ENCODE measurements at places on chromosomes 2 and 18.
A peak's percentile ranks its signal among the peaks of the same experiment; 100 is the strongest.

GRCh38 chr2:108965540-108966289 is 23.3 kb downstream of the EDAR start:
- no peak for DNase-seq

DNA sequence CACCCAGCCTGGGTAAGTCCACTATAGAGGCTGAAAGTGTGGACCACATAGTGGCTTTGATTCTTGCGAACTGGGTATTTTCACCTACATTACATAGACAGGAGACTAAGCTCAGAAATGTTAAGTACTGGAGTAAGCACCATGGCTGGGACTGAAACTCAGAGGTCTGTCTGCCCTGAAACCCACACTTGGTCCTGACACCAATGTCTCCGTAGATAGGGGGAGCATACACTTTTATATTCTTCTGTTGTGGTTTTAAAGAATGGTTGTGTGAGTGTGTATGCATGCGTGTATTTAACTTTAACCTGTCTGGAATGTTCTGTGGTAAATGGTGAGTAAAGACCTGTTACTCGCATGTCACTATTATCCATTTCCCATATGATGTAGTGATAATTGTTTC is 10.3 kb upstream of the NPPC start:
- no peak for DNase-seq

GRCh38 chr2:126902152-126902835 is 3.6 kb downstream of the TEX51 start:
- no peak for DNase-seq

GRCh38 chr2:55875434-55876135 is 48.0 kb downstream of the EFEMP1 start:
- DNase-seq, result no peak

GRCh38 chr2:145323512-145323911 is 803.6 kb upstream of the ZEB2 start:
- no peak for DNase-seq

DNA sequence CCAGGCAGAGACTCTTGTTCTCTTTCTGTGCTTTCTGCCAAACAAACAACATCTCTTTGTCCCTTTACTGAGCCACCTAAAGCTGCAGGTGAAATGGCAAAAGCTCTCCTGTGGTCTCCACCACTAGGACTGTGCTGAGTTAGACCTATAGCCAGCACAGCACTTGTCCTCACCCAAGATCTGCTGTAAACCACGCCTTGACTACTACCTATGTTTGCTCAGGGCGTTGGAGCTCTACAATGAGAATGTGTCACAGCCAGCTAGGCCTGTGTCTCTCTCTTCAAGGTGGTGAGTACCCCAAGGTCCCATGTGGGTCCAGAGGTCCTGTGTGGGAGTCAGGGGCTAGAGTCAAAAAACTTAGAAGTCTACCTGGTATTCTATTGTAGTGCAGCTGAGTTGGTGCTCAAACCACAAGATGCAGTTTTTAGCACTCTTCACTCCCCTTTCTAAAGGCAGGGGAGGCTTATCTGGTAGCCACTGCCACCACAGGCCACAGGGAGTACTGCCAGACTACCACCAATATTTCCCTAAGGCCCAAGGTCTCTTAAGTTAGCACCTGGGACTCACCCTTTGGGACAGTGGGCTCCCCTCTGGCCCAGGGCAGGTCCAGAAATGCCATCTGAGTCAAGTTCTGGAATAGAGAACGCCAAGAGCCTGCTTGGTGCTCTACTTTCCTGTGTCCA is 96.8 kb upstream of the RPRM start:
- DNase-seq, result peak; percentile 5

GRCh38 chr2:190792956-190793888 is 87.4 kb upstream of the GLS start:
- no peak for DNase-seq

GRCh38 chr18:61669320-61669719 is 223.5 kb downstream of the RNF152 start:
- DNase-seq, result no peak

GRCh38 chr2:27843992-27844391 is 46.2 kb downstream of the RBKS start:
- DNase-seq, result no peak

- DNase-seq, result no peak
These were observed 9.8 kb downstream of the TRAK2 start for GRCh38 chr2:201441409-201441808.

DNA sequence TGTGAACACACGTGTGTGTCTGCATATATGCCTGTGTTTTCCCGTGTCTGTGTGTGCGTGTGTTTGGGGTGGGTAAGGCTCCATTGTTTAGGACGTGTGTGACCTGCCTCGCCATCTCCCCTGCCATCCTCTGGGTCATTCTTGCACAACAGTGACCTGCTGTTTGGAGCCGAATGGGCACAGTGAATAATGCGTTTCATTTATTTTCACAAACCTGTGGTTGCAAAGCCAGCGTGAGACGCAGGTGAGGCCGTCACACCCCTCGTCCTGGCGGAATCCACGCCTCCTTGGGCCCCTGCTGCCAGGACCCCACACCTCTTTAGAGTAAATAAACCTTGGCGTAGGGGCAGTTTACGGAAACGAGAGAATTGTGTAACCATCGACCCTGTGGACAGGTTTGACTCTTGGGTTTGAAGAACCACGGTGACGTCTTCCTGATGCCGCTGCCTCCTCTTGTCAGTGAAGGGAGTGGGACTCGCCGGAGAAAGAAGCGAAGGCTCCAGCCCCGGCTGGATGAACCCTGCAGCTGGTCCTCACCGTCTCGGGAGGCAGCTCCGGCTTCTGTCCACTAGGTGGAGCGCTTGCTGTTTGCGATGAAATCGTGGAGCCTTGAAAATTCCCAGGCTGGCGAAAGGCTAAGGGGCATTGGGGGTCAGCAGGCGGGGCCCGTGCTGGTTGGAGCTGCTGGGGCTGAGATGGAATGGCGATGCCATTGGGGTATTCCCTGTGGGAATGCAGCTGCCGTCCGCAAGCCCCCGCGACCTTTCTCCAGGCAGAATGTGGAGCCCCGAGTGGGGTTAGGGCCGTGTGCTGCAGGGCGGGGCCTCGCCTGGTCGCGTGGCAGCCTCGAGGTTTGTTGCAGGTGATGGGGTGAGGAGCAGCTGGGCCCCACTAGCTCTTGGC is 81.1 kb downstream of the RTP5 start:
- DNase-seq, result no peak

Data from iPS DF 19.7 (cell line).